Stimulated activated naive CD4-positive, alpha-beta T cell treated with Interleukin-2 at 50 U/mL for 16 hours (primary cell): ENCODE measurements at places on chromosomes 5 and 9.

DNA sequence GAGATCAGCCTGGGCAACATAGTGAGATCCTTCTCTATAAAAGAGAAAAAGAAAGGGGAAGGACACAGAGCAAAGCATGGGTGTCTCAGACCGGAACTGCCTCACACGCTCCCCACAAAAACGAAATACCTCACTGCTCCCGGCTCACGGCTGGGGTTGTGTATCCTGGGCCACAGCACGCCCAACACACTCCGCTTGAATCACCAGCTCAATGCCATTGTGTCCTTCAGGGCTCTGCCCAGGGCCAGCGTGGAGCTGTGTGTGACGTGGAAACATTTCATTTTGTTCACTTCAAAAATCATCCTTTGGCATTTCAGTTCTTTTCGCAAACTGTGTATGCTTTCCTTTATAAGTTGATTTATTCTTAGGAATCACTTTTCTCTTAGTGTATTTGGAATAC lies 279.5 kb downstream of the IRX1 start:
- DNase-seq = no peak

DNA sequence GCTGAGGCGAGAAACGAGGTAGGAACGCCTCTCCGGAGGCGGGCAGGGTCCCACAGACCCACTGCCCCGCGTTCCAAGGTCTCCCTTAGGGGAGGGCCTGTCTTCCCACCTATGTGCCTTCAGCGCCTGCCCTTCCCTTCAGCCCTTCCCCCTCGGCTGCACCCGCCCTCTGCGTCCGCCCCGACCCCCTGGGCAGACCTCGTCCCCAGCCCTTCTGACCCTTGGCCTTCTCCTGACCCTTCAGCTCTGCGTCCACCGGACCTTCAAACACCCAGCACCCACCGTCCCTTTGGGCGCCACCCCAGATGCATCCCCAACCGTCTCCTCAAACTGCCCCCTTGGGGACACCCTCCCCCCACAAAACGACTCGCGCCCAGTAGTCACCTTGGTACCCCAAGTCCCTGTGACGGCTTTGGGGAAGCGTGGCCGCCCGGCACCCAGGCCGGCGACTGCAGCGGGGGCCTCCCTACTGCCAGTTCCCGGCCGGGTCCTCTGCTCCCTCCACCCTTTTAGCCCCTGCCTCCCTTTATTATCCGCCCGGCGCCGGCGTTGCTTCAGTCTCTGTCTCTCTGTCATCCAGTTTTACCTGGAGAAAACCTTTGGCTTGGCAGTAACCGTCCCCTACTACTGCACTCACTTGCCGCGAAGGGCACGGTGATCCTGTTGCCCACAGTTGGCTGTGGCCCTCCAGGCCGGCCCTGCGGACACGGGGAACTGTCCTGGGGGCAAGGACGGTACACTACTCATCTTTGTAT lies 421 bp downstream of the RUSC2 start:
- no peak for DNase-seq

GRCh38 chr5:127392762-127393161 lies 102.2 kb downstream of the MEGF10 start:
- no peak for DNase-seq

DNA sequence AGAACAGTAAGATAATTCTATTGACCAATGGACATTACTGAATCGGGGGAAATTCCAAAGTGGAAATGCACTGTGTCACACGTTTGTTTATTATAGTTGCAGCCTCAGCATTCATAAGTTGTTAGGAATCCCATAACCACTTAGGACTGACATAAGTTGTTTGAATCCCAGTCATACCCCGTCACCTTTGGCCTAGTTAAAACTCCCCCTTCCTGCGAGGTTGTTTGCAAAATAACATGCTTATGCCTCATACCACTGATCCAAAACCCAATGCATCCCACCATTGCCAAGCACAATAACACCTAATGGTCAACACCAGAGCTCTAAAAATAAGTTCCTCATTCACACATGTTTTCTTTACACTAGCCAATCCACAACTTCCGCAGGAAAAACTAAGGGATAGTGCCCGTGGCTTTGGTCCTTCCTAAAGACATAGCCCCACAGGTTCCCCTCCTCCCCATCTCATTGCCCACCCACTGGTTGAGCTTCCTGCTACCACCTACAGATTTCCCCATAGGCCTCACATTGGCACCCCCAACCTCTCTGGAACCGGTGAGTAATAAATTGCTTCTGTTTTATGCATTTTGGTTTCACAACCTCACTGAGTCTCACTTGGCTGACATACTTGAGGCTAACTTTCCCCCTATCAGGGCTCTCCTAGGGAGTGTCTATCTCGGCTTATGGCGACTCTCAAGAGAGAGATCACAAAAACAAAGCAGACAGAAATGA lies 42.3 kb upstream of the MUSK start:
- DNase-seq = peak; percentile 5

DNA sequence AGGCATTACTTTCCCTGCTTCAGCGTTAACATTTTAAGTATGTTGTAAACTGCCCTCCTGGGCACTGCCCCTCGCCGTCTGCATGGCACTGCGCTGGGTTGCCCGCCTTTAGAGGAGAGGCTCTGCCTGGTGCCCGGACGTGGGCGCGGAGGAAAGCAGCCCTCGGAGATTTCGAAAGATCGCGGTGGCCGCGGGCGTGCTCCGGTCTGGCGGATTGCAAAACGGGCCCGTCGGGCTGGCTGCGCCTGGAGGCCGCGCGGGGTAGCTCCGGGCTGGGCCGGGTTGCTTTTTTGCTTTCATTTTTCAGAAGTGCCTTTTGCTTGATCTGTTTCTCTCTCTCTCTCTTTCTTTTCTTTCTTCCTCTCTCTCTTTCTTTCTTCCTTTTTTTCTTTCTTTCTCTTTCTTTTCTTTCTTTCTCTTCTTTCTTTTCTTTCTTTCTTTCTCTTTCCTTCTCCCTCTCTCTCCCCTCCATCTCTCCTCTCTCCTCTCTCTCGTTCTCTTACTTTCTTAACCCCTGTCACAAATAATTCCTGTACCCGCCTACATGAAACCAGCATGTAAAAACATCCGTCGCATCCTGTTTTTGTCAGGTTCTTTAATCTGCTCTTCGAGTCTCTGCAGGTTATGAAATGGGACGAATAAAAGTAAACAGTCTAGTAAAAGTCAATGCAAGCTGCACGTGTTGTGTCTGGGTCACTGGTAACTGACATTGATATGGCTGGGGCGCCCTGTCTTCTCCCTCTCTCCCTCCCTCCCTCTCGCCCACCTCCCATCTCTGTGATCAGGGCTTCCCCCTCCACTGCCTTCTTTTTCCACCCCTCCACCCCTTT lies 1.7 kb downstream of the FST start:
- peak; percentile 56 for DNase-seq

- DNase-seq = no peak
Observed at GRCh38 chr5:90347462-90347861, 62.1 kb downstream of the CETN3 start.

DNA sequence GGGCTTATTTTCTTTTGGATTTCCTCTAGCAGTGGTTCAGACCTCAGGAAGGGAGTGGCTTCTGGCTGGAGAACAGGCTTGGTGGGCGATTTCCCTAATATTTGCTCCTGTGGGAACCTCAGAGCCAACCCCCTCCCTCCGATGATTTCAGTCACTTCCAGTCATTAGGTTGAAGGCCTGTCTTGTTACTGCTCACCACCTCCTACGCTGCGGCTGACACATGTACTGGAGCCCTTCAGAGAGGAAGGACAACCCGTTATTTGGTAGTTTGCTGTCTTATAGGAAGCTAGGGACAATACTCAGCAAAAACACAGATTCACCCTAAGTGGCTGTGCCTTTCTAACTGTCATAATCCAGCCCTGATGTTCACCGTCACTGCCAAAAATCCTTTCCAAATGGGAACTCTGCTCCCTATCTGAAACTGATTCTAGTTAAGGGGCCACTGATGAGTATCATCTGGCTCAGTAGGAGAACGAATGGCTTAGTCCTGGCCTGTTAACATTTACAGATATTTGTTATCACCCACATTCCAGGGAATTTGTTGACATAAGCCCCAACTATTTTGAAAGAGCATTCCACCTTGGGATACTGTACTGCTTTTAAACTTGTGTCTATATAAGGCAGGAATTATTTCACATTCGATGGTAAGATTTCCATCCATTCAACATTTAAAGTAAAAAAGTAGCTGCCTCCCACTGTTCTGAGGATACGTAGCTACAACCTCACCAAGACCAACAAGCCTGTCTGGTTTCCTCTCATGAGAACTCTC lies 29.3 kb upstream of the ANKH start:
- no peak for DNase-seq

DNA sequence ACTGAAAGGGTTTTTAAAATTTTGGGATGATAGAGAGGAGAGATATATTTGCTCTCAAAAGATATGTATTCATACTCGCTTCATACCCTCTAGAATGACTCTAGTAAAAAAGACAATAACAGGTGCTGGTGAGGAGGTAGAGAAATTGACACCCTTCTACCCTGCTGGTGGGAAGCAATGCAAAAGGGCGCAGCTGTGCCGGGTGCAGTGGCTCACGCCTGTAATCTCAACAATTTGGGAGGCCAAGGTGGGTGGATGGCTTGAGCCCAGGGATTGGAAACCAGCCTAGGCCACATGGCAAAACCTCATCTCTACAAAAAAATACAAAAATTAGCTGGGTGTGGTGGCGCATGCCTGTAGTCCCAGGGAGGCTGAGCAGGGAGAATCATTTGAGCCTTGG lies 33.9 kb upstream of the NXNL2 start:
- no peak for DNase-seq

DNA sequence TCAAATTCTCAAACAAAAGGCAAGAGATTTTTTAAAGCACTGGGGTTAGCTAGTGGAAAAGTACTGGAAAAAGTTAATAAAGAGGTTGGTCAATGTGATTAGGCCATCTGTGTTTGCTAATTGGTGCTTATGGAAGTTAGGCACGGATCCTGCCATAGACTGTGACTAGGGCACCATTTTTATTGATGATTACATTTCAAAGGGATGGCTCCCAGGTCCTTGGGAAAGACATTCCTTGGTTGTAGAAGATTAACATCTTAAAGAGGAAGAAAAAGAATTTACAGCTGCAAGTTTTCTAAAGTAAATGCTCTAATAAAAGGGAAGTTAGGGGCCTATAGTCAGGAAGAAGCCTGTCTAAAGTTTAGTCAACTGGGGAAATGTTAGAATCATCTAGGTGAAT lies 1183.3 kb downstream of the DTWD2 start:
- DNase-seq = no peak
